ENCODE measurements at places on chromosomes 12 and 14.

GRCh38 chr12:104747955-104748354 is 210.1 kb downstream of the SLC41A2 start:
- no peak for DNase-seq

DNA sequence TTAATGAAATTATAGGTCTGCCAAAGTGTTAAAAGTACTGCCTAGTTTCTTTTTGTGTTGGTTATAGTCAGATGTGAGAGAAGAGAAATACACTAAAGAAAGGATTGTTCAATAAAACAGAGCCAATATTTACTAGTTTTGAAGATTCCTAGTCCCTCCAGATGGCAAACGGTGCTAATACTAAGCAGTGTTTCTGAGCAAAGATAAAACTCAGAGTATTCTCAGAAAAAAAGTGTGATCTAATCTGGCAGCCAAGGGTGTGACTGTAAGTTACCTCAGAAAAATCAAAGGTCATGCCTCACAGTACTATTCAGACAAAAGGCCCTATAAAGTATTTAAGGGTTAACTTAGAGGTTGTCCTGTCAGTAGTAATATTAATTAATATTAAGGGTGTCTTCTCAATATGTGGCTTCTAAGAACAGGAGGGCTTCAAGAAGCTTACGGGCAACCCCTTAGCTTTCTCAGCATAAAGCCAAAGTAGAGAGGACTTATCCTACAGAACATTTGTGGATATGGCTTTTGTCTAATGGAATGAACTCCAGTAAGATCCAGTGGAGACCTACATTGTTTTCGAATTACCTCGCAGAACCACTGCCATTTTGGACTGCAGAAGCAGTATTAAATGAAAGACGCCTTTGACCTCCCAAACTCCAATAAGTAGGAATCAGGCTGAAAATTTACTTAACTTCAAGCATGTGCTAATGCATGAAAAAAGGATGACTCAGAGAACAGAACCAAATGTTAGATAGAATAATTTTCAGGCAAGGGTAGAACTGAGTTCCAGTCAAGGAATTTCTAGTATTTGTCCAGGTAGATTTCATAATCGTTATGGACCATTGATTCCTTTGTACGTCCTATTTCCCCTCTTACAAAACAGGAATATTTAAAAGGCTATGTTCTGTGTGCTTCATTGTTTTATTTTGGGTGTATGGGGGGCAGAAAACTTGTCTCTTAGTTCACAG is 46.6 kb downstream of the USP15 start:
- no peak for DNase-seq

DNA sequence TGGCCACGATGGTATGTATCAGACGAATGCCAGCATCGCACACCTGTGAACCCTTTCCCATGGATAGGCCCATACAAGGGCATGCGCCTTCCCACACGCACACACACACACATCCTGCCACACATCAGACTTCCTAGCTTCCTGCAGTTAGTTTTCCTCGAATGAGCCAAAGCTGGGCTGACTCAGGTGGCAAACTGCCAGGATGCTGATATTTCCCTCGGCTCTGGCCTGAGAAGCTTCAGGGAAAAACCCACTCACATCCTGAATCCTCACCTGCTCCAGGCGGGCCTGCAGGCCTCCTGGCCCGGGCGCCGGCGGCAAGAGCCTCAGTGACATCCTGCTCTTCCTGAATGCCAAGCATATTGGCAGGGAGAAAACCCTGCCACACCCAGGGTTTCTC is 22.4 kb downstream of the CALM1 start:
- DNase-seq = no peak

- DNase-seq = no peak
These were observed 91.9 kb downstream of the RAD52 start for GRCh38 chr12:857611-858010.

DNA sequence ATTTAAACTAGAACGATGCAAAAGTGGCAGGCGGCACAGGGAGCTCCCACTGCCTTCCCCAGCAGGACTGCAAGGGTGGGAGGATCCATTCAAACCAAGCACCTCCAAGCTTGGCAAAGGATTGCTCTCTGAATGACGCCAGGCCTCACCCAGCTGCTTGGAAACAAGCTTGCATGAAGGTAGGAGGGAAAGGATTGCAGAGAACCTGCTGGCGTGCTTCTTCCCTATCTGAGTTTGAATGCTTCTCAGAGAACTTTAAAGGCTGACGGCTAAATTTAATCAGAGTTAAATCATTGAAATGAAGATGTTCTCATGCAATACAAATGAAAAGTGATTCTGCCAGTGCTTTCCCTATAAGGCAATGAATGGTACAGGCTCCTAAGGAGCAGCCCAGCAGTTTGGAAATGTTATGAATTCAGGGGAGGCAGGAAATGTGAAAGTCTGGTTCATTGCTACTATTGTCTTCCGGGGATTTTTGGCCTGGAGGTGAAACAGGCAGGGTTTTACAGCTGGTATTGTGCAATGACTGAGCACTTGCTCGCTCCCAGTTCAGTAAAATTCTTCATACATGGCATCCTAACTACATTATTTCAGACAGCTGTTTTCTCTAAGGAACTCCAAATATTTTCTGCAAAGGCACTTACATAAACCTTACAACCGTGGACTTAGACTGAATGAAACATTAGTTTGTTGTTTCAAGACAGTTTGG is 31.9 kb upstream of the DUSP6 start:
- peak; percentile 48 for DNase-seq

- DNase-seq = no peak
These were observed 25.6 kb upstream of the PTHLH start for GRCh38 chr12:27998170-27998569.

DNA sequence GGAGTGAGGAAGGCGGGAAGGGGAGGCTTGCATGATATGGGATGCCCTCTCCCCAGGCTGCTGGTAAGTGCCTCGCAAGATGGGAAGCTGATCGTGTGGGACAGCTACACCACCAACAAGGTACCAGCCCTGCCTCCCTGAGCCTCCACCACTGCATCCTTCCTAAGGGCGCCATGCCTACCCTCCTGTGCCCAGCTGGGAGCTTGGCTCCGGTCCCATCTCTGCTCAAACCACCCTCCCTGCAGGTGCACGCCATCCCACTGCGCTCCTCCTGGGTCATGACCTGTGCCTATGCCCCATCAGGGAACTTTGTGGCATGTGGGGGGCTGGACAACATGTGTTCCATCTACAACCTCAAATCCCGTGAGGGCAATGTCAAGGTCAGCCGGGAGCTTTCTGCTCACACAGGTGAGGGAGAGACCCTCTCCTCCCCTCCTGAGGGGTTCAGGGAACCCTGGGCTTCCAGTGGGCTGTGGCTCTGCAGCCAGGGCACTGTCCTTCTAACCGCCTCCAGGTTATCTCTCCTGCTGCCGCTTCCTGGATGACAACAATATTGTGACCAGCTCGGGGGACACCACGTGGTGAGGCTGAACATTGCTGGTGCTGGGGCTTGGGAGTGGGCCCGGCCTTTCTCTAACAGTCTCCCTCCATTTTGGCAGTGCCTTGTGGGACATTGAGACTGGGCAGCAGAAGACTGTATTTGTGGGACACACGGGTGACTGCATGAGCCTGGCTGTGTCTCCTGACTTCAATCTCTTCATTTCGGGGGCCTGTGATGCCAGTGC is 2.6 kb downstream of the GNB3 start:
- DNase-seq = peak; percentile 37

- DNase-seq = peak; percentile 27
These were observed 8.5 kb downstream of the FOXG1 start for GRCh38 chr14:28774764-28775735.

DNA sequence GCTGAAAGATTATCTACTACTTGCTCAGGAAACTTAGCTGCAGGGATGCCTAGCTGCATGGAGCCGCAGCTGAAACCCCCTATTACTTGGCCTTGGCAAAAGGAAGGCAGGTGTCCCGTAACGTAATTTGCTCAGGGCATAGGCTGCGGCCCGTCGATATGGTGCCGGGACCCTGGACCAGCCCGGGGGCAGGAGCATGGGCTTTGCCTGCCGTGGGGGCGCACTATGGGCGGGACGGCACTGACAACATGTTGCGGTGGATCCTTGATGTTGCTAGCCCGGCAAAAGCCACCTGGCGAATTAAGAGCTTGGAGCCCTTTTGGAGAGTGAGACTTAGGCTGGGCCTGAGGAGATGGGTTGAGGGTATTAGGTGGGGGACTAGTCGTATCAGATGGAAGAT is 1551.2 kb downstream of the AACS start:
- DNase-seq = no peak

DNA sequence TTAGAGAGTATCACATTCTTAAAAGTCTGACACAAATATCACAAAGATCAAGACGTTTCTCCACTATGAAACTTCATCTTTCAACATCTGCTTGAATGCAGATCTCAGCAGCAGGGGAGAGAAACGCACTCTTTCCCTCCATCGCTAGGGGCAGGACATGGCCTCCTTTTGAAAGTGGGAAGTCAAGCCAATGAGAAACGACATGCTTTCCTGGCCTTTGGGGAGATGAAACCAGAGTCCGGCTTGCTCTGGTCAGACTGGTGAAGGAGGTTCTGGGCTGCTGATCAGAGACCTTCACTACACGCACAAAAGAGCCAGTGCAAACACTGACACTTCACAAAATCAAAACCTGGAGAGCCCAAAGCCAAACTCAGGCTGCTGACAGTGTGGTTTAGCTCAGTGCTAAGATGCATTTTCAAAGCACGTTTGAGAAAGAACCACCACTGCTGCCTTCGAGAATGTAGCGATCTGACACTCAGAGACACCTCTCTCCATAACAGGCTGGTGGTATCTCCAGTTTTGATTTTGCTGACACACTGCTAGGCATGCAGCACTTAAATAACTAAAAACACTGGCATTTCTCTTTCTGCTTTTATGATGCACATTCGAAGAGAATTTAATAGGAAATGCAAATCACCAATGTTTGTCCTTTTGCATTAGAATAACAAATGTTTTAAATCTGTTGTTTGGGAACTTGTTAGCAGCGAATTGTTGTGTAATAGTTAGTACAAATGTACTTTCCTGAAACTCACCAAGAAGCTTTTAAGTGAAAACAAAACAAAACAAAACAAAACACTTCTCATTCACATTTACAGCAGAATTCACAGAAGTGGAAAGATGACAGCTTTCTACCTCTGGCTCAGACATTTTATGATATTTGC is 93.9 kb upstream of the OVCH1 start:
- DNase-seq = peak; percentile 62

DNA sequence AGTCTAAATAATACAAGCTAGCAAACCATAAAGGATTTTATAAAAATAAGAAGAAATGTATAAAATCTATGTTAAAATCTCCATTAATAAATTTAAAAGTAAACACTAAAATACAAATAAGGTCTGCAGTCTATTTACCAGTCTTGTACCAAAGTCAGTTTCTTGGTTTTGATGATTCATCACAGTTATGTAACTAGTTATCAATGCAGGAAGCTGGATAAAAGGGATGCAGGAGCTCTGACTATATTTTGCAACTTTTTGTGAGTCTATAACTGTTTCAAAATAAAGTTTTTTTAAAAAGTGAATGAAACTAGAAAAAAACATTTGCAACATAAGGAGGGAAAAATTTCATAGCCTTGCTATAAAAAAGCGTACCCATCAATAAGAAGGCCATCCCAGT is 151.5 kb downstream of the DERA start:
- DNase-seq = no peak

GRCh38 chr14:36655963-36656686 is 5.5 kb upstream of the PAX9 start:
- peak; percentile 90 for DNase-seq

GRCh38 chr12:98109266-98109665 is 406.1 kb upstream of the TMPO start:
- no peak for DNase-seq

DNA sequence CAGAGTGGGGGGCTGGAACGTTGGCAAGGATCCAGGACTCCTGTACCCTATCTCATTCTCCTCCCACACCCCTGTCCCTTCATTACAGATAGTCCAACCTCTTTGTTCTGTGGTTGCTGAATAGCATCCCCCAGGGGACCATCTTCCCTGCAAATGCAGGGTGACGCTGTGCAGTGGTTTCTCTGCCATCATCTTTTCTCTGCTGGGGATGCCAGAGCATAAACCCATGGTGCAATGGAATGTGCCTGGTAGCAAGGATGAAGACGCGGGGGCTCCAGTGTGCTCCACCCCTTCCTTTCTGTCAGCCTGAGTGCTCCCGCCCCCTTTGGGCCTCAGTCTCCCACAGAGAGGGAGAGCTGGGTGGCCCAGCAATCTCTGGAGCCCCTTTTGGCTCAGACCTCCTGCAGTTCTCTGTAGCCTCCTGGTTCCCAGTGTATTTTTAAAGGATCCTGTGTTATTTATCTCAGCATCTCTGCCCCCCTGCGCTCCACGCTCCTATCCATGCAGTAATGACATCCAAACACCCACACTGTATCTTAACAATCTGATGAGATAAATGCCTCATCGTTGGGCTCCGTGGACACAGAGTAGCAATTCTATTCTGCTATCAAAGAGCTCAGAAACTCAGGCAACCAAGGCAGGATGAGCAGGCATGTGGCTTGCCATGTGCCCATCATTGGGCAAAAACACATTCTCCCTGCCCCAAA is 212.8 kb downstream of the CACNA1C start:
- DNase-seq = no peak

DNA sequence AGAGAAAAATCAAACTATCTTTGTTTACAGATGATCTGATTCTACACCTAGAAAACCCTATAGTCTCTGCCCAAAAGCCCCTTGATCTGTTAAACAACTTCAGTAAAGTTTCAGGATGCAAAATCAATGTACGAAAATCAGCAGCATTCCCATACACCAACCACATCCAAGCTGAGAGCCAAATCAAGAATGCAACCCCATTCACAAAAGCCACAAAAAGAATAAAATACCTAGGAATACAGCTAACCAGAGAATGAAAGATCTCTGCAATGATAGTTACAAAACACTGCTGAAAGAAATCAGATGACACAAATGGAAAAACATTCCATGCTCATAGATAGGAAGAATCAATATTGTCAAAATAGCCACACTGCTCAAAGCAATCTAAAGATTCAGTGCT is 265.7 kb downstream of the AEBP2 start:
- no peak for DNase-seq

GRCh38 chr12:11576104-11576503 is 73.4 kb upstream of the ETV6 start:
- DNase-seq = no peak
